ENCODE measurements at places on chromosomes 3 and 15.

- DNase-seq, result no peak
Observed at GRCh38 chr3:128071771-128072453, 19.7 kb downstream of the SEC61A1 start.

DNA sequence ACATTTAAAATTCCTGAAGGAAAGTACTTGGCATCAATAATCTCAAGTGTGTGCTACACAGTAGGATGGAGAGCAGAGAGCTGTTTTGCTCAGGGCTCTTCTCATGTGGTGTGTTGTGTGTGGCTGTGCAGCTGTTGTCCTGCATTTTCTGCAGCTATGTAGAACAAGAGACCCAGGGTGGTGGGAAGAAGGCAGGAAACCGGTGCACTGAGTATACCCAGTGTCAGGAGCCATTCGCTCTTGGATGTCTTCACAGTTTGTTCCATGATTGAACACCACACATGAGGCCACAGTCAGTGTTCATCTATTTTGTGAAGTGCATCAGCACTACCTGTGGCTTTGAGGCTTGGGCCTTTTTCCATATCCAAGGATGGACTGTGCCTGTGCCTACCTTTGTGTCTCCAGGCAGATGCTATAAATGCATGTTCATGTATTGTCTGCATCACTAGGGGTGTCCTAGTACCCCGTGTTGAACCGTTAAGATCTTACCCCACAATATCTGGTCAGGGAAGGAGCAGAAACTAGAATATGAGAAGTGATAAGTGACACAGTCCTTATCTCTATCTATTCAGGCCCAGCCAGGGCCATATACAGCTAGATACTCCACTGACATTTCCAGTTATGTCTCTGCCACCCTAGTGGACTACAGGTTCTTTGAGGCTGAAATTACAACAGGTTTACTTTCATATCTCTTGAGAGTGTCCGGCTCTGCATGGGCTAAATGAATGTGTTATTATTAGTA lies 194.3 kb downstream of the NR2F2 start:
- no peak for DNase-seq

DNA sequence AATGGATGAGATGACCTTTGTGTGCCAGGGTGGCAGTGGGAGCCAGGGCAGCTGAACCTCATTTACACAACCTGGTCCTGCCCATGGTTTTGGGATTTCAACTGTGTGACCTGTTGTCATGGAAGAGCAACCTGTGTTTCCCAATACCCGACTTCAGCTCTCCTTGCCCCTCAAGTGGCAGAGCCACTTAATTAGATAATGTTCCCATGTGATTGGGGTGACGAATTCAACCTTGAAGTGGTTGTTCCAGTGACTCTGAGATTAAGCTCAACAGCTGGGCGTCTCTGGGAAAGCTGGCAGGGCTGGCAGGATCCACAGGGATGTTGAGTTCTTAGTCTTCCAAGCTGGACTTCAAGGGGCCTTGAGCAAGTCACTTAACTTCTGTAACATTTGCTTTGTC lies 71.0 kb downstream of the THSD4 start:
- no peak for DNase-seq

- no peak for DNase-seq
Observed at GRCh38 chr15:56351353-56351752, 13.9 kb upstream of the TEX9 start.

- no peak for DNase-seq
Observed at GRCh38 chr3:170524073-170524472, 61.8 kb downstream of the SLC7A14 start.

GRCh38 chr15:50181969-50182218 lies at the start of gene SLC27A2:
TSS of gene SLC27A2 (plus strand) at chr15:50182196. CDS start at chr15:50182428, 232 bp downstream.
- DNase-seq, result no peak

DNA sequence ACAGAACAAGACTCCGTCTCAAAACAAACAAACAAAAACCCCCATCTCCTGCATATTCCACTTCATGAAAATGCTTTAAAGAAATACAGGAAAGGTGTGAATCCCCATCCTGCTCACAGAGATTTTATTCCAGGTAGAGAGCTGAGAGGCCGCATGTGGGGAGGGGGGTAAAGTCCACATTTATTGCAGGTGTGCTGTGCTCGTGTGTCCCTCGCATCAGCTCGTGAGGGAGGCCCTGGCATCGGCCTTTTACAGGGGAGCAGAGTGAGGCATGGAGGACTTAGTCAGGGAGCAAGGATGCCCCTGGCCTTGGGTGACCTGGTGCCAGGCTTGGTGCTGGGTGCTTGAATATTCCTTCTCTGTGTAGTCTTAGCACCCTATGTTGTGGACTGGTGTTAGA lies 413.5 kb upstream of the C2CD4B start:
- no peak for DNase-seq
